Activated CD8-positive, alpha-beta T cell treated with anti-CD3 and anti-CD28 coated beads for 36 hours (primary cell): ENCODE measurements at places on chromosomes 7 and 10. TPM values are rescaled to one million over a fixed set of nuclear protein-coding genes. Genes with fewer than 3 reads are reported as not detected.

SPDYE16 gene
- total RNA-seq, result 0.20 TPM

C10orf90 gene
- total RNA-seq, result not detected

NME8 gene
- total RNA-seq, result not detected

MAGI2 gene
- total RNA-seq, result 0.04 TPM

FOXP2 gene
- not detected for total RNA-seq

OR13A1 gene
- total RNA-seq, result not detected

TWIST1 gene
- 0.20 TPM for total RNA-seq

LIPJ gene
- total RNA-seq, result not detected

SKAP2 gene
- total RNA-seq, result 7.0 TPM

MOGAT3 gene
- not detected for total RNA-seq

PIP gene
- not detected for total RNA-seq

OPN1SW gene
- total RNA-seq, result not detected

ATG9B gene
- total RNA-seq, result 14.0 TPM

DNAJB6 gene
- 67.8 TPM for total RNA-seq

INA gene
- 0.25 TPM for total RNA-seq

COL28A1 gene
- total RNA-seq, result not detected

NCF1 gene
- 2.4 TPM for total RNA-seq

COL17A1 gene
- total RNA-seq, result not detected

TUBAL3 gene
- not detected for total RNA-seq

TFEC gene
- total RNA-seq, result not detected

NPC1L1 gene
- total RNA-seq, result 0.07 TPM

VWDE gene
- total RNA-seq, result 1.7 TPM

RALA gene
- 32.8 TPM for total RNA-seq
